Activated naive CD4-positive, alpha-beta T cell treated with anti-CD3 and anti-CD28 coated beads, Interleukin-2, amount 10 ng/mL, durations not matched to agents 7 days and 5 days (primary cell): ENCODE measurements at places on chromosomes 12 and 14.
A peak's percentile ranks its signal among the peaks of the same experiment; 100 is the strongest.

- no peak for DNase-seq
Observed at GRCh38 chr12:132351751-132352495, 22.5 kb upstream of the GALNT9 start.

GRCh38 chr14:94654071-94654861 is 42.1 kb downstream of the SERPINA3 start:
- DNase-seq = no peak

GRCh38 chr12:19739195-19739776 is 300.0 kb downstream of the AEBP2 start:
- DNase-seq = peak; percentile 26

DNA sequence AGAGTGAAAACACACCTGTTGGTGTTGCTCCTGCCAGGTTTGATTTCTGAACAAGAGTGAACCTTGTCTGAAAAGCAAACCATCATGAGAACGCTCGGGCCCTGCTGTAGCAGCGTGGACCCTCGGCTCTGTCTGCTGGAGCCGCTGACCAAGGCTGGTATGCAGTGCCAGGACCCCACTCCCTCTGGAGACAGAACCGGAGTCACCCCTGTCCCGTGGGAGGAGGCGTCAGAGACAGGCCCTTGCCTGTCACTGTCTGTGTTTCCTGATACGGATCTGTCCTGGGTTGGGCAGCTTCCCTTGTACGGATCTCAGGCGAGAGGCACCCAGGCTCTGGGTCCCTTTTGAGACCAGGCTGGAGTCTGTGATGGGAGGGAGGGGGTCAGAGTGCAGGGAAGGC is 111.6 kb downstream of the ADGRD1 start:
- no peak for DNase-seq

- no peak for DNase-seq
Observed at GRCh38 chr12:116133636-116134214, 143.8 kb downstream of the MED13L start.

GRCh38 chr14:56703947-56704346 is 106.3 kb downstream of the OTX2 start:
- no peak for DNase-seq
